ENCODE measurements at places on chromosomes 5 and 9. TPM values are rescaled to one million over a fixed set of nuclear protein-coding genes. Genes with fewer than 3 reads are reported as not detected.

The NAIP gene
- total RNA-seq, result 0.81 TPM

The MAMDC2 gene
- total RNA-seq, result not detected

GRCh38 chr5:1038417-1039209, 30.0 kb downstream of the NKD2 start:
- no peak for DNase-seq
- no peaks in the 10 kb centered on the region for H3K36me3 ChIP-seq
- H3K27me3 ChIP-seq, result no peaks in the 10 kb centered on the region
- H3K27ac ChIP-seq, result no peak overlapping the region
- H3K4me1 ChIP-seq, result no peaks in the 10 kb centered on the region

DNA sequence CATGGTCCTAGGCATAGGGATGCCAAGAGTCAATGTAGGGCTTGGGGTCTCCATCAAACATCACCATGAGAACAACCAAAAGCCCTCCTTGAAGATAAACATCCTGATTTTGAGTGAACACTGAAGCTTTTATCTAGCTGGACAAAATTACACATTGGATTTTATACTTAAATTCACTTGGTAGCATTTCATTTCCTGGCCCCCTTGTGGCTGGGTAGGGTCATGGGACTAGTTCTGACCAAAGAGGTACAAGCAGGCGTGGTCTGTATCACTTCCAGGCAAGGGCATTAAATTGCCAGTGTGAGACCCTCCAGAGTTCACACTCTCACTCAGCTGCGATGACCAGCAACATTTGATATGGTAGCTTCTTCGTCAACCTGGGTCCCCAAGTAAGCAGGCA, 320.3 kb downstream of the ACTL7B start:
- no peak for DNase-seq
- H3K36me3 ChIP-seq, result peaks cover 6% of the 10 kb centered on the region
- H3K27ac ChIP-seq, result peak overlapping the region; percentile 95

All from PC-3 (cell line).